Breast epithelium (tissue), 4 donors: ENCODE measurements at places on chromosomes 12 and 14. TPM values are rescaled to one million over a fixed set of nuclear protein-coding genes. Genes with fewer than 3 reads are reported as not detected.
A peak's percentile ranks its signal among the peaks of the same experiment; 100 is the strongest.

The AGAP2 gene
- 1.2 TPM for total RNA-seq

DNA sequence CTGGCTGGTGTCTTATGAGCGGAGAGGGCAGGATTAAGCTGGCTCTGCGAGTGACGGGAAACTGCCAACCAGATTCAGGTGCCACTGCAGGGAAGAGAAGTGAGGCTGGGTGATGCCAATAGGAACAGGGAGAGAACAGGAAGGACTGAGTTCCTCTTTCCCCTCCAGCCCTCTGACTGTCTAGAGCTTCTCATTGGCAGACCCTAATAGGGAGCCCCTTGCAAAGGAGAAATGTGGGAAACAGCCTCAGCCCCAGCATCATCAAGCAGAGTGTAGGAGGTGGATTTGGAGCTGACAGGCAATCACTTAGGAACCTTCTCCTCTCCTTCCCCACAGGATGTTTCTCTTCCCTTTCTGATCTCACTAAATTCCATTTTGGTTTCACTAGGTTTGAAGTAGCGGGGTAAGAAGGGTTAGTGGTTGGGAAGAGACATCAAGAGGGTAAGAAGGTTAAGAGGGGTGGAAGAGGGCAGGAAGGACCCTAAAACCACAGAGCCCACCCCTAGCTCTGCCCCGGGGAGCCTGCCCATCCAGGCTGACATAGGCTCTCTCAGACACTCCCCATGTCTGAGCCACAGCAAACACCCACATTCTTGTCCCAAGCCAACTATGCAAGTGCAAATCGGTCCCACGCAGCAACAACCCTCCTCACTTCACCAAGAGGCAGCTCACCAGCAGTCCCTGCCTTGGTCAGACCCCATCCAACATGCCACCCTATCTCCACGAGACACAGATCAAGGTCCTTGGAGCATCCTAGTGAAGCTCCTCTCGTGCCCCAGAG is 111.1 kb downstream of the STAB2 start:
- H3K36me3 ChIP-seq: no peaks in the 10 kb centered on the region
- H3K27ac ChIP-seq: no peak overlapping the region
- H3K4me1 ChIP-seq: no peaks in the 10 kb centered on the region
- H3K27me3 ChIP-seq: no peaks in the 10 kb centered on the region
- no peak overlapping the region for H3K4me3 ChIP-seq

The PAH gene
- 2.8 TPM for total RNA-seq

GRCh38 chr14:101114726-101115515 is 211.4 kb upstream of the RTL1 start:
- no peaks in the 10 kb centered on the region for H3K36me3 ChIP-seq
- H3K27me3 ChIP-seq: no peaks in the 10 kb centered on the region
- peak; percentile 2 for DNase-seq

DNA sequence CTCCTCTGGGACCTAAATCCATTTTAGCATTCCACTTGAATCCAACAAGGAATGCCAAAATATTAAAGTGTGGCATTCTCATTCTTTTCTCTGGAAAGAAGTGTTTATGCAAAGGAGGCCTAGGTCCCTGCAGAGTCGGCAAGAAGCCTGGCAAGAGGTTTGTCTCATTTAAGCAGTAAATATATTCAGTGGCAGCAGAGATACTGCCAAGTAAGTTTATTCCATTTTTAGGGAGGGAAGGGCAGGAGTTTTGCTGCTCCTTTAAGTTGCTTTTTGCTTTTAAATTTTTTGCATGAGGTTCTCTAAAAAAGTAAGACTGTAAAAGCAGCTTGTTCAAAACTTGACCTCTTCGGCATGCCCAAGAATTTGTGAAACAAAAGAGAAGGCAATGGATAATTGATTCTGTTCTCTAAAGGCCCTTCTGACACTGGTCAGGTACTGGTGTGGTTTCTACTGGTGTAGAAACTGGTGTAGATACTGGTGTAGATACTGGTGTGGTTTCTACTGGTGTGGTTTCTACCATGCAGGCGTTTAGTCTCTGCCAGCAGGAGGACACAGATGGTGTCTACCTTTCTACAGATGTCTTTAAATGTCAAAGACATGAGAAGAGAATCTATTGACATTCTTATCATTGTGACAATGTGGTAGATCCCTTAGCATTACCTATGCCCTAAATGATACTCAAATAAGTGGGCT is 107.3 kb downstream of the SAMD4A start:
- no peak for DNase-seq
- no peak overlapping the region for H3K27ac ChIP-seq
- H3K27me3 ChIP-seq: no peaks in the 10 kb centered on the region
- H3K4me1 ChIP-seq: no peaks in the 10 kb centered on the region
- H3K36me3 ChIP-seq: no peaks in the 10 kb centered on the region

GRCh38 chr12:65204886-65205525 is 35.6 kb downstream of the LEMD3 start:
- no peaks in the 10 kb centered on the region for H3K36me3 ChIP-seq
- DNase-seq: no peak
- no peak overlapping the region for H3K4me3 ChIP-seq
- no peaks in the 10 kb centered on the region for H3K27me3 ChIP-seq

The KRT81 gene
- total RNA-seq: 3.6 TPM

DNA sequence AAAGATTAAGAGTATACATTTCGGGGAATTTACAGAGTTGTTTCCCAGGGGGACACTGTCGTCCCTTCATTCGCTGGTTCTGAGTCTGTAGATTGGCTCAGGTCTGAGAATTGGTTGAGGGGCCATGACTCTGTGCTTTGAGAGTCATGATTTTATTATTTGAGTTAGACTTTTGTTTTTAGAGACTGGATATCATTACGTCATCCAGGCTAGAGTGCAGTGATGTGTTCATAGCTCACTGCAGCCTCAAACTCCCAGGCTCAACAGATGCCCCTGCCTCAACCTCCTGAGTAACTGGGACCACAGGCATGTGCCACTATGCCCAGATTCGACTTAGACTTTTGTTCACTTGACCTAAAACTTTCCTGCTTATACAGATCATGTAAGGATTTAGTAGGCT is 112.3 kb upstream of the C14orf180 start:
- H3K27me3 ChIP-seq: no peaks in the 10 kb centered on the region
- no peak overlapping the region for H3K27ac ChIP-seq
- no peaks in the 10 kb centered on the region for H3K36me3 ChIP-seq
- H3K4me3 ChIP-seq: no peak overlapping the region
- no peaks in the 10 kb centered on the region for H3K4me1 ChIP-seq

The KLRC3 gene
- total RNA-seq: not detected
